ENCODE measurements at places on chromosomes 11 and 22. TPM values are rescaled to one million over a fixed set of nuclear protein-coding genes. Genes with fewer than 3 reads are reported as not detected.

CCDC89 gene
- total RNA-seq: 3.6 TPM

SCGB1D2 gene
- 40.5 TPM for total RNA-seq

KDM4E gene
- total RNA-seq: not detected

MRPL48 gene
- 11.1 TPM for total RNA-seq
